ENCODE measurements at places on chromosomes 11 and 22.

DNA sequence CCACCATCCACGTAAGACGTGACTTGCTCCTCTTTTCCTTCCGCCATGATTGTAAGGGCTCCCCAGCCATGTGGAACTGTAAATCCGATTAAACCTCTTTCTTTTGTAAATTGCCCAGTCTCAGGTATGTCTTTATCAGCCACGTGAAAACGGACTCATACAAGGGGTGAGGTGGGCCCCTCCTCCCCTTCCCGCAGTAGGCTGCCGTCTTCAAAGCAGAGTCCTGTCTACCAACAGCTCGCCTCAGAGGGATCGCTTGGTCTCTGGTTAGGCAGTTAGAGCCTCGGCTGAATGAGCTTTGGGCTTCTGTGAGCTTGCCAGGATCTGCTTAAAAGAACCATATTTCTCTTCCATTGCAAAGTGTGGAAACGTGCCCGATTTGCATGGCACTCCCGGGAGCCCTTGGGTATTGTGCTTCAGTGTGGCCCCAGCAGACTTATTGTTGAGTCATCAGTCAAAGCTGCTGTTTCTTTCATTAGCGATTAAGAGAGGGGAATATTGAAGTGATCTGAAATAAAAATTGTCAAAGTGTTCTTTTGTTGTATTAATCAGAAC is 338.3 kb downstream of the TBC1D22A start:
- no peak for DNase-seq

DNA sequence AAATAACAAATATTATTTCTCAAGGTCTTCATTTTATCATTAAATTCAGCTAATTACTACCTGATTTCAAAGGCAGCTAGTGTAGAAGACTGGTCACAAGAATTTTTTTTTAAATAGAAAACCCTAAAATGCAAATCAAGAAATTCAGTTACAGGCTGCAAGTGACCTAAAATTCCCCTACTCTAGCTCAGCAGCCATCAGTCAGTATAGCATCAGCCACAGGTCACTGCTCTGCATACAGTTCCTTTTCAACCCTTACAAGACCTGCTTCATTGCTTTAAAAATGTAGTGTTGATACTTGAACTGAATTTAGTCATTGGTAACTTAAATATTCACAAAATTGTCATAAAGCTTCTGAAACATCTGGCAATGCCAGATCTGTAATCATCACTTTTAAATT is 9.5 kb upstream of the B3GNT6 start:
- no peak for DNase-seq

DNA sequence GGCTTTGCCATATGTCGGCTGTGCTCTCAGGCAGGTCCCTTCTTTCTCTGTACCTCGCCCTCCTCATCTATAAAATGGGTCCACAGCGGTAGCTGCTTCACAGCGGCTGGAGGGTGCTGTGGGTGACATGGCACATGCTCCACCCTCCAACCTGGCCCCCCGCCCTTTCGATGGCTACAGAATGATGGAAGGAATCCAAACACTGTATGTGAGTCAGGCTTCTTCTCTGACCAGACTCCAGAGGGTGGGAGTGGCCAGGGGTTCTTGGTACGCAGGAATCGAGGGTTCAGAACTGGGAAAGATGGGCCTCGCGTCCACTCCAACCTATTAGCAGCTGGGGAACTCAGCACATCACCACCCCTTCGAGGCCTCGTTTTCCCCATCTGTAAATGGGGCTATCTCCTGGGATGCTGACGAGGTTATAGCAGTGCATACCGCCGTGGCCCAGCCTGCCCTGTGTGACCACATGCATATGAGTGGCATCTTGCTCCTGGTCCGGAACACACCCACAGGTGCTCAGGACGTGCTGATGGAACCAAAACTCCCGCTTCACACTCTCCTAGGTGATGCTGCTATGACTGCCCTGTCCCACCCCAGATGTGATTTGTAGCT is 26.4 kb downstream of the MN1 start:
- no peak for DNase-seq

- no peak for DNase-seq
Measured at GRCh38 chr22:37160027-37160426, 10.3 kb upstream of the IL2RB start.

- DNase-seq = no peak
Measured at GRCh38 chr11:91075032-91075695, 852.3 kb upstream of the CHORDC1 start.

DNA sequence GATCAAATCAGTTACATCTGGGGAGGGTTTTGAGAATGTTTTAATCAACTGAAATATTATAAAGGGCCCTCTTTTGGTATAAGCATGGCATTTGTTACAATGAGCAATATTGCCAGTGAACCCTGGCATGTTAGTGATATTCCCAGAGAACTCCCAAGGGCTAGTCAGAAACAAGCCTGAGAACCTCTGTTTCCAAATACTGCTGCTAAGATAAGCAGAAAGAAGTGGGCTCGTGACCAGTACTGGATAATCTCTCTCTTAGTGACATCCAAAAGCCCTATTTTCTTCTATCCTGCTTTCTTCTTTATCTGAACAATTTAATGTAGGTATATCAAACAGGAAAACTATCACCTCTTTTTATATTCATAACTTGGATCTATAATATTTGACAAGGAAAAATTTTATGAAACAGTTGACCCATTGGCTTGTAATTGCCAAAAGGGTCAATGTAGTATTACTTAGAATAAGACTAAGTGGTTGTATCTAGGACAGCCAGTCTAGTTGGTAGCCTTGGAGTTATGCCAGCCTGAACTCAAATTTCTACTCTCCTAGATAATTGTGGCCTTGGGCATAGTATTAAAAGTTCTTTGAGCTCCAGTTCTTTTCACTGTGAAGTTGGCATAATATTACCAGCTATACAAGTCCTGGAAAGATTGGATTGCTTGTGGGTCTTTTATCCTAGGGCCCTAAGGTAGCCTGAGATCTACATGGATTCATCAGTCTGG is 15.7 kb downstream of the CAT start:
- DNase-seq = no peak

GRCh38 chr11:94424662-94425061 is 23.4 kb upstream of the GPR83 start:
- DNase-seq = no peak

DNA sequence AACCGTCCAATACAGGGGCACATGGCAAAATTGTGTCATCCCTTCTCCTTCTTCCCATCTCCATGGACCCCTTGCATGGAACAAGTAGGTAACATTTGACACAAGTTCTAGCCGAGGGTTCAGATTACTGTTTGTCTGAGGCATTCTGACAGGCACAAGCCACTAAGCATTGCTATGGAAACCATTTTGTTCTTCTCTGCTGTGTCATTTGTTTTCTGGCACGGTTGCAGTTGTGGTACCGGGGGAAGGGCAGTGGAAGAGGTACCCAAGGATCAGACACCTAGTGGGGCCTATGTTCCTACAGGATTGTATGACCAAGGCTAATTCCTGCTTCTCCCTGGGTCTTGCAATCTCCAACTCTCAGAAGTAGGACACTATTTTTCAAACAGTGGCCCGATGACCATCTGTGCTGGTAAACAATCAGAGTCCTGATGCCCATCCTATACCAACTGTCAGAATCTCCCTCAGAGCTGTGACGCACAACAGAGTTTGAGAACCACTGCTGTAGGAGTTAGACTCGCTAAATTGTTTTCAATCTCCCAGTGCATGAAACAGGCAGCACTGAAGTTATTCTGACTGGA is 69.3 kb downstream of the KCNC1 start:
- no peak for DNase-seq

GRCh38 chr22:40305625-40306024 is 40.7 kb upstream of the ADSL start:
- no peak for DNase-seq

DNA sequence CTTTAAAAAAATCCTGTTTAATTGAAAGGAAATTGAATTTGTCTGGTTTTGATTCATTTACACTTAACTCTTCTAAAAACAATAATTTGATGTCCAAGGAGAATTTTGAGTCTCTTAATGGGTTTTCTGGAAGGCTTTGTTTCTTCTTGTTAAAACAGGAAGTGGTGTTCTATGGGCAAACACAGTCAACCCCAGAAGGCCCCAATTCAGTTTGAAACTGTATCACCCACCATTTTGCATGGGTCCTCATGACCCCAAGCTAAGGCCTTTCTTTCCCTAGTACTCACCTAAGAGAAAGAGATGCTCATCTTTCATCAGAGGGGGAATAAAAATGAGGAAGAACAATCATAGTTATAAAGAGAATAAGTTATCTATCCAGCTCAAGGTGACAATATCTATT is 10.6 kb downstream of the FLI1 start:
- no peak for DNase-seq

- no peak for DNase-seq
Measured at GRCh38 chr11:93845181-93846092, 5.0 kb downstream of the VSTM5 start.

- DNase-seq = no peak
Measured at GRCh38 chr11:1776331-1776851, 12.7 kb upstream of the CTSD start.

DNA sequence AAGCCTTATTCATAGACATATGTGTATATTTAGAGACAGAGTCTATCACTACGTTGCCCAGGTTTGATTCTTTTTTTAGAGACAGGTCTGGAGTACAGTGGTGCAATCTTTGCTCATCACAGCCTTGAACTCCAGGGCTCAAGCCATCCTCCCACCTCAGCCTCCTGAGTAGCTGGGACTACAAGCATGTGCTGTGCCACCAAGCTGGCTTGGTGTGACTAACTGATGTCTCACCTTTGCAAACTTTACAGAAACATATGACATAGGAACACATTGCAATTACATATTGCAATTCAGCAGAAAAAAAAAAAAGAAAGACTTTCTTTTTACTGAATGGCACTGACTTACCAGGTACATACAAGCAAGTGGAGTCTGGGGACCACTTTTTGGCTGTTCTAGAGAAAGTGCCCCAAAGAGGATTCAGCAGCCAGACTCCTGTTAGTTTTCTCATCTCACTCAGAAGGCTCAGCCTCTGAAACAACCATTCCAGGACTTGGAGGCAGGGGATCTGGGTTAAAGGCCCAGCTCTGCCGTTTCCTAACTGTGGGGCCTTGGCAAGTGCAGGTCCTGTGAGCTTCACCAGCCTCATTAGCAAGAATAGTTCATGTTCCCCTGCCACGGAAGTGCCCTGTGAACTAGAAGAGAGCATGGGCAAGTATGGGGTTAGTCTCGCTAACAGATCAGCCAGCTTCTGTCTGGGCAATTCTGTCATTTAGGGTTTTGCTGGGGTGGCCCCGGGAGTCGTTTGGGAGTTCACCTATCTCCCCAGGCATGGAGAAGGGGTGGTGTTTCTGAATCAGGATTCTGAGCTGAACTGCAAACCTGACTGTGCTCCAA is 11.3 kb upstream of the NFAM1 start:
- no peak for DNase-seq

DNA sequence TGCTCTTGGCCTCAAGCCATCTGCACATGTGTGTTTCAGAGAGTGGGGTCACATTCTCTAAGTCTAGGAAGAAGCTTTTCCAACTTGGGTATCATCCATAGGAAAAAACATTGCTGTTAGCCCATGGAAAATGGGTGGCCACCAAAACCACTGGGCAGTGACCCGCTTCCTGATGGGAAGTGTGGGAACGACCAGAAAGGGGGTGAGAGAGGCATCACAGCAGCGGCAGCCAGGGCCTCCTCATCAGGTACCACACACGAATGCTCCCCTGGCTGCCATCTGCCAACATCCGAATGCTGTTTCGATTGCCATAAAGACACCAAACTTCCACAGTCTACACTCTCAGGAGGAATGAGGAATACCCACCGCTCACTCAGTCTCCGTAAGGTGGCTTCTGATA is 40.3 kb downstream of the CHKA start:
- no peak for DNase-seq

DNA sequence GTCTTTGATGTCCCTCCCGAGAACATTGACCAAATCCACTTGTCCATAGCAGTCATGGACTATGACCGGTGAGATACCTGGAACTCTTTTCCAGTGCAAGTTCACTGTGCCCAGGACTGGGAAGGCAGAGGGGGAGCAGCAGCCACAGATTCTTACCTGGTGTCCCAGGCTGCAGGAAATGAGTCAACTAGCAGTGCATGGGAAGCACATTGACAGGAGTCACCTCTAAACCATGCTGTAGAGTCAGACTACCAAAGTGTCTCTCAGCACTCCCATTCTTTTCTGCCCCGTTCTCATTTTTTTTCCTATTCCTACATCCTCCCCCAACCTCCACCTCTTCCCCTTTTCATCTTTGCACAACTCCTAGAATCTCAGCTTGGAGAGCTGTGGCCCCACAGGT is 67.2 kb upstream of the OLFML1 start:
- DNase-seq = no peak

DNA sequence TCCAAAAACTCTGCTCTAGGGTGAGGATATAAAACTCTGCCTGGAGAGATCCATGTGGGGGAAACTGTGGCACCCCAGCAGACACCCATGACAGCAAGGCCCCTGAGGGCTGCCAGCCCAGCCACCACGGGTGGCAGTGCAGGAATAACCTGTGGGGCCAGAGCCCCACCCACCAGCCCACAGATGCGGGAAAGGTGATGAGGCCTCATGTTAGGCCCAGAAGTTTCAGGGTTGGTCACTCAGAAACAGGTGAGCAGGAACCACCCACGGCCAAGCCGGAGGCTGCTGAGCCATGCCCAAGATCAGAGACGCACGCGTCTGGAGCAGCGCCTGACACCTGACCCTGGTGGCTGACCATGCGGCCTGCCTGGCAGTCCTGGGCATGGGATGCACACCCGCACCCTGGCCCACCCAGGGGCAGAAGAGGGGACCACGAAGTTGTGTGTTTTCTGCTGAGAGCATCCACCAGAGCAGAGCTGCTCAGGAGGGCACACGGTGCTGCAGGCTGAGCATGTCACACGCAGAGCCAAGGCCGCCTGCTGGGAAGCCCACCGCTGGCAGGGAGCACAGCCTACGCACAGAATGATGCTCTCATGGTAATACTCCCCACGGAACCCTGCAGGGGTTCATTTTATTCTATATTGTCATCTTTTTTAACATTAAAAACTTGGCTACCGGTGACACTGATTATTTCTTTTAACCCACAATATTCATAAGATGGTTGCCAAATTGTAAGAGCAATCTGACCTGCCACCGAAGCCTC is 41.2 kb downstream of the DUSP8 start:
- DNase-seq = no peak

- DNase-seq = no peak
Measured at GRCh38 chr11:116642902-116643301, 129.9 kb downstream of the BUD13 start.

DNA sequence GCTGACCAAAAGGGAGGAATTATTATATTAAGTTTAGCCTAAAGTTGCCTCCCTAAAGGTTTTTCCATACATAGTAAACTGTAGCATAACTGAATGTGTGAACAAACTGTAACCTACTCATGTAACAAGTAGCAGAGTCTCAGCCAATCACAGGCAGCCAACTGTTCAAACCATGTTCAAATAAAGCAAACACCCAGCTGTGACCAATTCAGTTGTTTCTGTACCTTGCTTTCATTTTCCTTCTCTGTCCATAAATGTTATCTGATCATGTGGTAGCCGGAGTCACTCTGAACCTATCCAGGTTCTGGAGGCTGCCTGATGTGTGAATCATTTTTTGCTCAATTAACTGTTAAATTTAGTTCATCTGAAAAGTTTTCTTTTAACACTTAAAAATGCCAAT is 373.5 kb downstream of the GUCY1A2 start:
- no peak for DNase-seq

GRCh38 chr11:131074573-131074972 is 158.3 kb upstream of the SNX19 start:
- no peak for DNase-seq

All from stimulated activated CD8-positive, alpha-beta memory T cell treated with anti-CD3 and anti-CD28 coated beads, Interleukin-7, amount 100 ng/mL, for 1 hour (primary cell).